ENCODE measurements at places on chromosomes 11 and 22.

GRCh38 chr22:48968201-48968959 lies 859.3 kb downstream of the BRD1 start:
- no peak for DNase-seq

DNA sequence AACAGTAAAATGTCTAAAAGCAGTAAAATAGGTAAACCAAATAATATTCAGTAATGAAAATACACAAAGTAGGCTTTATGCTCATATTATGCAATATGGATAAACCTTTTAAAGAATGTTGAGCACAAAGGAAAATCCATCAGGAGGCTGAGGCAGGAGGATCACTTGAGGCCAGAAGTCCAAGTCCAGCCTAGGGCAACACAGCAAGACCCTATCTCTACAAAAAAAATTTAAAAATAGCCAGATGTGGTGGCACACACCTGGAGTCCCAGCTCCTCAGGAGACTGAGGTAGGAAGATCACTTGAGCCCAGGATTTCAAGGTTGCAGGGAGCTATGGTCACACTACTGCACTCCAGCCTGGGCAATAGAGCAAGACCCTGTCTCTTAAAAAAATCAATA lies 17.7 kb upstream of the LMO2 start:
- DNase-seq, result no peak

GRCh38 chr22:37659066-37659896 lies 758 bp downstream of the PDXP start:
- DNase-seq, result no peak

DNA sequence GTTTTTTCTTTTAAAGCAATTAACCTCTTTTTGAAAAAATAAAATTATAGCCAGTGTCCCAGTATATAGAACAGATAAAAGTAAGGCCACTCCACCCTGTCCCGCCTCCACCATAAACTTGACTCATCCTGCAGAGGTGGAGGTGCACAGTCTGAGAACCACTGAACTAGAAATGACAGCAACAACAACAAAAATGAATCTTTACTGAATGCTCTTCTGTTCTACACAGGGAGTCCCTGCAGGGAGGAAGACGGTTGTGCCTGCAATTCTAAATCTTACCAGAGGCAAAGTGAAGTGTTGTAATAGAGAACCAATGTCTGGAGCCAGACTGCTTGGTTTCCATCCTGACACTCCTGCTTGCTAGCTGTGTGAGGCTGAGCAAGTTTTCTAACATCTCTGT lies 162.3 kb downstream of the FBXO7 start:
- DNase-seq, result peak; percentile 33

GRCh38 chr11:74232311-74232950 lies 61.3 kb downstream of the PPME1 start:
- DNase-seq, result no peak

Data from epithelial cell of esophagus (primary cell).